ENCODE measurements at places on chromosomes 13 and 19.

GRCh38 chr13:105340061-105340606 is 1195.3 kb downstream of the EFNB2 start:
- DNase-seq, result no peak

GRCh38 chr19:49153167-49153809 is 1.9 kb downstream of the HRC start:
- DNase-seq, result no peak

- no peak for DNase-seq
Observed at GRCh38 chr13:44283600-44283999, 90.0 kb upstream of the SERP2 start.

GRCh38 chr19:46115396-46116106 is 8.9 kb downstream of the IGFL3 start:
- no peak for DNase-seq

- DNase-seq, result no peak
Observed at GRCh38 chr13:103531278-103531677, 465.1 kb upstream of the SLC10A2 start.

DNA sequence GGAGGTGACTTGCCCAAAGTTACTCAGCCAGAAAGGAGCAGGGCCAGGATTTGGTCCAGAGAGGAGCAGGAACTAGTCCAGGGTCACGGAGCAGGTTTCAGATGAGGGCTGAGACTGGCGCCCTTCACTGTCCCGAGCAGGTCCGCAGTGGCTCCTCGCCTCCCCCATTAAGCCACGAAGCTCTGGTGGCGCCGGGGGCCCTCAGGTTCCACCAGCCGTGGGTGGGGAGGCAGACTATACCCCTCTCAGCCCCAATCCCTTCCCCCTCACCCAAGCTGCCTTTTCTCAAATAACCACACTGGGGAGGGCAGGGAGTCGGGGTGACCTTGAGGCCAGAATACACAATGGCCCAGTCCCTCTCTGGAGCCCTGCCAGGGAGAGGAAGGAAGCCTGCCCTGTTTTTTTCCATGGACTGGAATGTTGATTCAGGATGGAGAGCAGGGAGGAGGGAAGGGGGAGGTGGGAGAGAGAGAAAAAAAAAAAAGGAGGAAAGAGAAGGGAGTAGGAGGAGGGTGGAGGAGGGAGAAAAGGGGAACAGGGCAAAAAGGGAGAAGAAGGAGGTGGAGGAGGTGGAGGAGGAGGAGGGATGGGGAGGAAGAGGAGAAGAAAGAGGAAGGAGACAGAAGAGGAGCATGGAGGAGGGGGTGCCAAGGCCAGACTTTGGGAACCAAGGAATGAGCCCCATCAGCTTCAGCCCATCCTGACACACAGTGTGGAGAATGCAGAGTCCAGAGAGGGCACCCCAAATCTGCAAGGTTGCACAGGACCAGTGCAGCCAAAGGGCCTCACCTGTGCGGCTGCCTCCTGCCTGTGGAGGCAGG is 19.7 kb downstream of the CEACAM16 start:
- peak; percentile 70 for DNase-seq

DNA sequence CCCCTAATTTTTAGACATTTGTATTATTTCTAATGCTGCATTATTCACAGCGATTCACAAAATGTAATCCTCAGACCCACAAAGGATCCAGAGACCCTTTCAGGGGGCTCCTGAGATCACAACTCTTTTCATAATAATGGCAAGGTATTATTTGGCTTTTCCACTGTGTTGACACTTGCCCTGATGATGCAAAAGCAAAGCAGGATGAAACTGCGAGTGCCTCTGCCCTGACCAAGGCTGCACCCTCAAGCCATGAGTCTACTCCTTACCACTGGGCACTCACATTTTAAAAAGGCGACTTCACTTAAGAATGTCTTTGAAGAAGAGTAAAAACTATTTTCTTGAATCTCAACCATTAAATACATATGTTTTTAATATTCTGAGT is 11.4 kb downstream of the ELF1 start:
- DNase-seq, result no peak

GRCh38 chr13:48790966-48791365 is 137.2 kb downstream of the CYSLTR2 start:
- no peak for DNase-seq

GRCh38 chr19:10259162-10259905 is 7.3 kb downstream of the MRPL4 start:
- DNase-seq, result peak; percentile 84

DNA sequence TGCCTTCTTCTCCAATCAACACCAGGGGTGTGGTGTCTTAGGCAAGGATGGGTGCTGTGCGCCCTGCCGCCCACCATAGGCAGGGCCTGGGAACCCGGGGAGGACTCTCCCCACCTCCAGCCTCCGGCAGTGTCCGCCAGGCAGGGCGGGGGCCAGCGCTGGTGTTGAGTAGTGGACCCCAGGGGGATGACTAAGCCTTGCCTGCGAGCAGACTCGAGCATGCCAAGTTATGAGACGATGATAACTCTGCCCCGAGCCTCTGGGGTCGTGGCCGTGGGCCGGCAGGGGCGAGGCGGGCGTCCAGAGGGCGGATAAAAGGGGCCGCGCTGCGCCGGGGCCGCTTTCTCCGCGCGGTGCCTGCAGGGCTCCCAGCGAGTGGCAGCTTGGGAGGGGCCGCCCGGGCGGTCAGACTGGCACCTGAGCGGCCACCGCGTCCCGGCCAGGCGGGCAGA is at the start of gene MEDAG:
Gene MEDAG, plus strand, starts transcription at position 340 of the 452 bp plus-strand sequence. CDS start 245 bp downstream, outside the sequence.
- DNase-seq, result no peak

DNA sequence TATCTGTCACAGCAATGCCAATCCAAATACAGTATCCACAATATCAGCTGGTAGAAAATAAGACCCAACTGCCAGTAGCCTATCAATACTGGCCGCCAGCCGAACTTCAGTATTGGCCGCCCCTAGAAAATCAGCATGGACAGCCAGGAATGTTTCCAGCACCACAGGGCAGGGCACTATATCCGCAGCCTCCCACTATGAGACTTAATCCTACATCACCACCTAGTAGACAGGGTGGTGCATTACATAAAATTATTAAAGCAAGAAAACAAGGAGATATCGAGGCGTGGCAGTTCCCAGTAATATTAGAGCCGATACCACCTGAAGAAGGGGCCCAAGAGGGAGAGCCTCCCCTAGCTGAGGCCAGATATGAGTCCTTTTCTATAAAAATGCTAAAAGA is 111.3 kb downstream of the ZNF486 start:
- DNase-seq, result no peak

DNA sequence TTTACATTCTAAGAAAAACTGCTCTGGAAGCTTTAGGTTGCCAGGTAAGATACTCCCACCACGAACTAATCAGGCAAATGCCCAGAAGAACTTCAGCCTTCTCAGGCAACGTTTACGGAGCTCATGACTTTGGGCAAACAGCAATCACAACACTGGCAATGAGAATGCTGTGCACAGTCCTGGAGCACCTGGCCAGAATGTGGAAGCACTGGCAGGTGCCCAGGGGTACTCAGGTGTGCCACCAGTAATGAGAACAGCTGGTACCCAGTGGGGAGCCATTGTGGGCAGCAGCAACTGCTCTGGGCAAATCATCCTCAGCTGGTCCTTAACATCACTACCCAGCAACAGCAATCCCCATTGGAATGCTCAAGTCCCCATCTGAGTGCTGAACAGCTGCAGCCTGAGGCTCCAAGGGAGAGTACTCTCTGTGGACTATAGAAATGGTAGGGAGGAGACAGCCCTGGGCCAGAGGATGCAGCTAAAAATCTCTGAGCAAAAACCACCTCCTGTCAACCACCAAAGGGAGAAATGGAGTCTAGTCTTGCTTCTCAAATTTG is 210.0 kb downstream of the FOXO1 start:
- DNase-seq, result no peak

GRCh38 chr19:10566658-10567410 is 1.0 kb upstream of the KRI1 start:
- DNase-seq, result peak; percentile 45

DNA sequence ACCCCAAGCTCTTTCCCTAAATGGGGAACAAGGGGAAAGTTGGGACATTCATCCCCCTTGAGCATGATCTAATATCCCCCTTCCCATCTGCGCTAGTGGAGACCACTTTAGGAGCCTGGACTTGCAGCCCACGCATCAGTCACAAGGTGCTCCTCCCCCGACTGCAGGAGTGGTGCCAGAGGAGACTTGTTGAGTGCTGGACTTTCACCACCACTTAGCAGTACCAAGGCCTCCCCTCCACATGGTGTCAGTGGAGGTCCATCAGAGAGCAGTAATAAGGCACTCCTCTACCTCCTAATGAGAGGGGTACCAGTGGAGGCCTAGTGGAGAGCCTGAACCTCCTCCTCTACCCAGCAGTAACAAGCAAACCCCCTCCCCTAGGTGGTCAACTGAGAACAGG is 22.5 kb downstream of the CAB39L start:
- DNase-seq, result peak; percentile 44

GRCh38 chr13:110801044-110801443 is 87.5 kb downstream of the ING1 start:
- no peak for DNase-seq

- DNase-seq, result no peak
Observed at GRCh38 chr13:44274771-44275205, 98.8 kb upstream of the SERP2 start.

- DNase-seq, result no peak
Observed at GRCh38 chr19:10010247-10010691, at the start of gene COL5A3. TSS of gene COL5A3 (minus strand) at chr19:10010504. CDS start at chr19:10010385, 119 bp downstream.

- DNase-seq, result no peak
Observed at GRCh38 chr13:33671560-33671959, 146.4 kb upstream of the RFC3 start.

GRCh38 chr19:47065242-47065641 is 16.8 kb upstream of the TMEM160 start:
- no peak for DNase-seq

DNA sequence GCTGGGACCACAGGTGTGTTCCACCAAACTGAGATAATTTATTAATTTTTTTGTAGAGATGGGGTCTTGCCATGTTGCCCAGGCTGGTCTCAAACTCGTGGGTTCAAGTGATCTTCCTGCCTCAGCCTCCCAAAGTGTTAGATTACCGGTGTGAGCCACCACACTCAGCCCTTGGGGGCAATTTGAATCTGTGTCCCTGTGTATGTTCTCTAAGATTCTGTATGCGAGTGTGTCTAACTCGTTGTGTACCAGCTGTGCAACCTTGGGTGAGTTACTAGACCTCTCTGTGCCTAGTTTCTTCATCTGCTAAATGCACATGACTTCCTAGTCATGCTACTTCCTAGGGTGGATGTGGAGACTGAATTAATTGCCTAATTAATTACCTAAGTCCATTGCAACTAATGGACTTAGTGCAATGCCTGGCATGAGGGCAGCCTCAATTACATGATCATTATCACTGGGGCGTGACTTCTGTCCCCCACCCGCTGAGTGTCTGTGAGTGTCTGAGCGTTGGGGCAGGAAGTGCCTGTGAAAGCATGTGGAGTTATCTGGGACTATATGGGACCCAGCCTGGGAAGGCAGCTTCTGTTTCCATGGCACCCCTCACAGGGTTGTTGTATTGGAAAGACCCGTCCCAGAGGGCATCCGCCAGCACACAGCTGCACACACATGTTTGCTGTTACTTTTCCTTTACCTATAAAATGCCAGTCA is 1.8 kb upstream of the NCCRP1 start:
- no peak for DNase-seq

- DNase-seq, result no peak
Observed at GRCh38 chr13:30027569-30028455, 177.4 kb upstream of the UBL3 start.

DNA sequence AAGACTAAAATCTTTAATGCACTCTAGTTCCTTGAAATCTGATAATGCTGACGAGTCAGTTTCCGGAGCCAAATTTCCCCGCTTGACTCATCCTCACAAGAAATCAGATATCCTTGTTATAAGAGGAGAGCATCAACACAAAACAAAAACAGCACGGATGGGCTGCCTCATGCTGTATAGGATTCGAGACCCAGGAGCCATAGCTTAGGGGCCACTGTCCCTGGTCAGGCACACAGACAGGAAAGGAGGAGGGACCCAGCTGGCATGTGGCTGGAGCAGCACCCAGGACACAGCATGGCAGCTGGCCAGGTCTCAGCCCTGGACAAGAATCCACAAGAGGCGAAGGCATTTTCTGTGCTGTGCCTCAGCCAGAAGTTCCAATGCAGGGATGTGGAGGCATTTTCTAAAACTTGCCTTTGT is 110.2 kb upstream of the SPATA13 start:
- DNase-seq, result no peak

- no peak for DNase-seq
Observed at GRCh38 chr13:113135281-113135760, 12.7 kb downstream of the F10 start.

DNA sequence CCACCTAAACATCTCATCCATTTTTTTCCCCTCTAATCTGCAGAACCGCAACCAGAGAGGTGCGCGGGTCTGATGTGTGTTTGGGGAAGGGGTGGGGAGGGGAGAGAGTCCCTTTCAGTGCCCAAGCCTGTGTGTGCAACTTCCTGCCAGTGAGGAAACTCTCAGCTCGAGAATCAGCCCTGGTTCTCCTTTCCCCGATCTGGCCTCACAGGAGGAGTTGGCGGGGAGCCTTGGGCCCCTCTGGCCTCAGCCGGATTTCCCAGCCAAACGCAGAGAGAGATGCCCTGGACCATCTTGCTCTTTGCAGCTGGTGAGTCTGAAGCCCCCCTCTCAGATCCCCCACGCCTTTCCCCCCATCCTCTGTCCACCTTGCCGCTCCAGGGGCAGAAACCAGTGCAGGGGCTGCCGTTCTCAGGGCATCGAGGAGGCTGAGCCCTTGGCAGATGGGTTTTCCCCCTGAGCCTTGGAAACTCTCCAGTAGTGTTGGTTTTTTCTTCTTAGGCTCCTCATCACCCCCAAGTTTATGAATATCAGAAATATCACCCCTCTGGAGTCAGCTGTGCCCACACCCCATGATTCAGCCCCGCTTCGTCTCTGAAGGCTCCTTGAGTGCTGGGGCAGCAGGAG is at the start of gene C19orf38:
Gene C19orf38, plus strand, starts transcription at position 186 of the 627 bp plus-strand sequence. Its CDS starts 94 bp downstream, at position 280.
- DNase-seq, result no peak

DNA sequence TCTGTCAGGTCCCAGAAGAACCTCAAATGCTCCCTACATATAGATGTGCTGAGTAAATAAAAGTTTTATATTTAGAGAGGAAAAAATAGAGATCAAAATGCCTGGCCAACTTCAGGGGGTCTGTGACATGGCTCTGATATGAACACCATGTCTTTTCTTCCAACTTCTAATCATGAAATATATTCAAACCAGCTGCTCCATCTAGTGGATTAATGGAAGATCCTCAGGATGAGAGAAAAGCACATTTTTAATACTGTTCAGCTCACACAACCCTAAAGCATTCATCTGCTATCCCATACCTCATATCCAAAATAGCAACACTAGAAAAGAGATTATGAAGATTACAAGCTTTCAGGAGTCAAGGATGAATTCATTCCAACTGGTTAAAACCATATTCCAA is 56.0 kb upstream of the DOCK9 start:
- DNase-seq, result no peak

- no peak for DNase-seq
Observed at GRCh38 chr13:46154136-46154801, 27.7 kb downstream of the LCP1 start.
